ENCODE measurements at places on chromosomes 7 and 10.

GRCh38 chr10:62817766-62818425, 1.7 kb upstream of the EGR2 start:
- peak; percentile 90 for DNase-seq

DNA sequence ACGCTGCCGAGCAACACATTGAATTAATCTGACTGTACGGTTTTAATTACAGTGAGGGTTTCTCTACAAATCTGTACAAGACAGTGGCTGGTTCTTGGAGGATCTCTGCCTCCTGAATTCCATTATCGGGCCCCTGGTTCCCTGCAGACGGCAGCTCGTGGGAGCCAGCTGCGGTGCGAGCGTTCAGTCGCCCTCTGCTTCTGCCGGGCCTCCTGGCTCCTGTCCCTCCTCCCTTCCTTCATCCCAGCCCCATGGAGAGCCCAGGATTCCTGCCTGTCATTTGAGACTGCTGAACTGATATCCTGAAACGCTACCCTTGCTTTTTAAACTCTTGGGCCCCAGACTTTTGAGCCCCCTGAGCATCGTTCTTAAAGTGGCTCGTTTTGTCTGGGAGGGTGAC, 6.6 kb upstream of the DLX6 start:
- DNase-seq, result no peak

GRCh38 chr7:111093496-111093895, 2.6 kb downstream of the LRRN3 start:
- DNase-seq, result no peak

GRCh38 chr7:159102681-159103381, 41.8 kb downstream of the VIPR2 start:
- no peak for DNase-seq

- DNase-seq, result no peak
Observed at GRCh38 chr10:128693493-128694131, 567.4 kb upstream of the MKI67 start.

DNA sequence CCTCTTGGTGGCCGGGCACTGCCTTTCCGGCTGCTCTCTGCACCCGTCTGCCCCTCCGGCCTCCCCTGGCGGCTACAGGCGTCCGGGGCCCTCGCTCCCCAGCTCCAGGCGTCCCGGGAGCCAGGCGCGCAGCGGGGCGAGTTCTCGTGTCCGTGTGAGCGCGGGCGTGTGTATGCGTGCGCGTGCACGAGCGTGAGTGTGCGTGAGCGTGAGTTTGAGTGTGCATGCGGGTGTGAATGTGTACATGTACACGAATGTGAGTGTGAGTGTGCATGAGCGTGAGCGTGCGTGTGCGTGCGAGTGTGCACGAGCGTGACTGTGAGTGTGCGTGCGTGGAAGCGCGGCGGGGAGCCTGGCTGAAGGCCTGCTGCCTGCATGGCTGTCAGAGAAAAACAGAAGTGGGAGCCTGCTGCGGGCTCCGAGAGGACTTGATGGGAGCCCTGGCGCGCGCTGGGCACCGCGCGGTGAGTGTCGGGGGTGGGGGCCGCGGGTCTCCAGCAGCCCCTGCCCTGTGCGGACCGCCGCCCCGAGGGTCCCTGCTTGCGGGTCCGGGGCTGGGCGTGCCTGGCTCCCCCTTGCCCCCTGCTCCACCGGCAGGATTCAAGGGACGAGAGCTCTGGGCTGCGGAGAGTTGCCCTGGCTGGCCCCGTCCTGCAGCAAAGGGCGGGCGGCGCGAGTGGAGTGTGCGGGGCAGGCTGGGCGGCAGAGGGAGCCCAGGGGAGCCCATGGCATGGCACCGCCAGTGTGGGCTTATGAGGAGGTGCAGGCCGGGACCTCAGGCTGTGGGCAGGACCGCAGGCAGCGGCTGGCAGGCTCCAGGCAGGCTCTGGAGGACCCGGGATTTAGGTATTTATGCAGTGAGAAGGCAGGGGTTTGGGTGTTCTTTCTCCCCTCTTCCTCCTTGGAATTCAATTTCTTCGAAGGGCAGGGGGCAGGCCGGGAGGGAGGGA, 75.8 kb upstream of the EN2 start:
- DNase-seq, result no peak

GRCh38 chr7:39589323-39590111, 23.3 kb downstream of the YAE1 start:
- DNase-seq, result peak; percentile 71

DNA sequence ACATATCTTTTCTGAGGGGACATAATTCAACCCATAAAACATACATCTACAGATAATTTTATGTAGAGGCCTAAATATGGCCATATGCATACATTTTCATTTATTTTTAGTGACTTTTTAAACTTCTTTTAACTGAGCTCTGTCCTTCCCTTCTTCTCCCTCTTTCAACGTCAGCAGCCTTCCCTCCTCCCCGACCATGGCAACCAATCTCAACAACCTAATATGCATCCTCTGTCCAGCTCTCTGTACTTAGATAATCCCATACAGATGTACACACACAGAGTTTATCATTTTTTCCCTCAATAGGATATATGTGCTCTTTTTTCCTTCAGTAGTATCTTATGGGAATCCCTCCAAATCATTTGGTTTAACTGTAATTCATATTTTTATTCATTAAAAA, 94.3 kb downstream of the CCDC71L start:
- DNase-seq, result no peak

GRCh38 chr10:62666275-62666674, 138.2 kb upstream of the ADO start:
- no peak for DNase-seq

DNA sequence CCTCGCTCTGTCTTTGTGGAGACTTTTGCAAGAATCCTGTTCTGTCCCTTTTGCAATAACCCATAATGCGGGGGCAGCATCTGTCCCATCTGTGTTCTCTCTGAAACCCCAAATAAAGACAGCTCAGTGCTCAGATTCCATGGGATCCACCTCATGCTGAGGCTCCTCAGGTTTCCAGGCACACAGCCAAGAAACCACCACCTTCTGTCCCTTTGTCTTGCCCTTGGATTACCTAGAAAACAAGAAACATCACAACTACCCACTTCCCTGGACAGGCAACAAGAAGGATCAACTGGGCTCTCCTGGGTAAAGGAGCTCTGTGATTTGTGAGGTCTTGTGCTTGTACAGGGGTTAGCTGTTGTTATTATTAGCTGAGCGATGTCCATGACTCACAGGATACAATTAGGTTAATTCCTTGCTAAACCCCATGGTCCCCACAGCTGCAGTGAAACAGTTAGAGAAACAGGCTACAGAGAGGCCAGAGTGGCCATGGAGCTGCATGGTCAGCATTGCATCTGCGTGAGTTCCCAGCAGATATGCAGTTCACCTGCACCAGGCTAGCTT, 50.2 kb downstream of the CXCL12 start:
- DNase-seq, result peak; percentile 9

DNA sequence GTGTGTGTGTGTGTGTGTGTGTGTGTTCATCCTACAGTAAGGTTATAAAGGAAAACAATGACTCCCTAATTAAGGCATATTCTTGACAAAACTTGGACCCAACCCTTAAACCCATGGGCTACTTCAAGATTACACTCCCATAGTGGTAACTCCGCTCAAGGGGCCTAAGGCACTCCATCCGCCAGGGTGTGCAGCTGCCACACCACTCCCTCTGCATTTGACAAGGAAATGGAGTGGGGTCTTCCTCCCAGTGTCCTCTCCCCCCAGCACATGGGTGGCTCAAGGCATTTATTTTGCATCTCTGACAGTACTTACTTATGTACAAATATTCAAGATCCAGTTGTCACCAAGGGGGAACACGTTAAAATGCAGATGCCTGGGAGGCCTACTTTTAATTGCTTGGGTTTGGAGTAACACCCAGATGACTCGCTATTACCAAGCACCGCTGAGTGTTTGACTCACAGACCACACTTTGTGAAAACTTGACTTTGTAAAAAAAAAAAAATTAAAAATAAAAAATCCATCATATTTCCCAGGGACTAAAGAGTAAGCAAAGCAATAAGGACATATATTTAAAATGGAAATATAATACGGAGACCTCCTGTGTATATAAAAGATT, 53.0 kb upstream of the AGR3 start:
- no peak for DNase-seq

DNA sequence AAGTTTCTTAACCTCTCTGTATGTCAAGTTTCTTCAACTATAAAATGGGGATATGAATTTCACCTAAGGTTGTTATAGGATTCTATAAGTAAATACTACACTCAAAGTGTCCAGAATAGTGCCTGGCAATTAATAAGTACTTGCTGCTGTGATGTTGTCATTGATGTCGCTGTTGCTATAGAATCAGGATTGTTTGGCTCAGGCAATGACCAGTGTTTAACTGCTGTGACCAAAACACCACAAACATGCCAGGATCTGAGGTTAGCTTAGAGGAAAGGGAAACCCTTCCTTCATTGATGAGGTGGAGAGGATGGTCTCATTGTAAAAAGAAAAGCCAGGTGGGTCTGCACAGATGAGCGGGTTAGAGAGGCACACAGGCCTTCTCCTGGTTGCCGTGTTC, 223.1 kb upstream of the INHBA start:
- DNase-seq, result no peak

DNA sequence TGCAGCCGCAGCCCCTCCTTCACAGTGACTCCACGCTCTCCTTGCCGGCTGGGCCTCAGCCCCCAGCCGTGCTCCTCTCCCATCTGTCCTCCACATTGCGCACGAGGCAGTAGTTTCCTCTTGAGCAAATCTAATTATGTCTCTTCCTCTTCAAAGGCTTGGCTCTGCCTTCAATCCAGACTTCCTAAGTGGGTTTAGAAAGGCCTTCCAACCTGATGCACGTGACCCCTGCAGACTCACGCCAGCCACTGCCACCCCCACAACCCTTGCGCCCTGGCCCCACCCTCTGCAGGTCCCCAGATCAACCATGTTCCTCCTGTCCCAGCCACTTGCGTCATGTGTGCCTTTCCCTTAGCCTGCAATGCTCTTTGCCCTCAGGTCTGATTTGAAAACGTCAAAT, 75.0 kb upstream of the ADAM12 start:
- DNase-seq, result no peak

- no peak for DNase-seq
Observed at GRCh38 chr10:35378541-35379210, 42.4 kb downstream of the CCNY start.

GRCh38 chr10:11050301-11051287, 32.9 kb downstream of the CELF2 start:
- DNase-seq, result no peak

- DNase-seq, result no peak
Observed at GRCh38 chr10:110036640-110037039, 28.9 kb downstream of the ADD3 start.

DNA sequence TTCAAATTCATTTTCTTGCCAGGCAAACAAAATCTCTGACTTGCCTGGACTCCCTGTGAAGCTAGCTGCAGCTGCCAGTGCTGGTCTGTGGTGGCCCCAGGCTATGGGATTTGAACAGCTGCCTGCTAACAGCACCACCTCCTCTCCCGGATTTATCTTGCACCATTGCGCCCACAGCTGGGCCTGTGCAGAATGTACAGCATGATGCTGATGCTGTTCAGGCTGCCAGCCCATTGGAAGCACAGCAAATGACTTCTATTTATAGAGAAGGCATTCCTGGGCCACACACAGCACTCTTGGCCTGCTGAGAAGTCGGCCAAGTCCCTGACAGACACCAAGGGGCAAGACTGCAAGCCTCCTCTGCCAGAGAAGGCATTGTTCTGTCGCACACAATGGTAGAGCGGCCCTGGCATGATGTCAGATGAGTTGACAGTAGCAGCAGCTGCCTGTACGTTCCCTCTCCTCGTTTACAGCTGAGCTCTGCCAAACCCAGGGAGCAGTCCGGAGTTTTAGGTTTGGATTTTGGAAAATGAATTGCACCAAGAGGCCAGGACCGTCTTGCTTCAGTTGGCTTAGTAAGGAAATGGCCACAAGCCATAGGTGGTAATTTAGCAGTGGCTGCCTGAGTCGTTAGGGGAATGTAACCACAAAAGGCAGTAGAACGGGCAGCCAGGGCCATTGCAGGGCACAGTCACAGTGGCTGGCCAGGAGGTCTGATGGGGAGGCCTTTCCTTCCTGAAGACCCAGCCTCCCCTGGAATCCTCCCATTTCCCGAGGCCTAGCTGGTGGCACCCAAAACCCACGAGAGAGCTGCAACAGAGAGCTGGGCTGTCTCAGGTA, 38.5 kb downstream of the MTURN start:
- no peak for DNase-seq

DNA sequence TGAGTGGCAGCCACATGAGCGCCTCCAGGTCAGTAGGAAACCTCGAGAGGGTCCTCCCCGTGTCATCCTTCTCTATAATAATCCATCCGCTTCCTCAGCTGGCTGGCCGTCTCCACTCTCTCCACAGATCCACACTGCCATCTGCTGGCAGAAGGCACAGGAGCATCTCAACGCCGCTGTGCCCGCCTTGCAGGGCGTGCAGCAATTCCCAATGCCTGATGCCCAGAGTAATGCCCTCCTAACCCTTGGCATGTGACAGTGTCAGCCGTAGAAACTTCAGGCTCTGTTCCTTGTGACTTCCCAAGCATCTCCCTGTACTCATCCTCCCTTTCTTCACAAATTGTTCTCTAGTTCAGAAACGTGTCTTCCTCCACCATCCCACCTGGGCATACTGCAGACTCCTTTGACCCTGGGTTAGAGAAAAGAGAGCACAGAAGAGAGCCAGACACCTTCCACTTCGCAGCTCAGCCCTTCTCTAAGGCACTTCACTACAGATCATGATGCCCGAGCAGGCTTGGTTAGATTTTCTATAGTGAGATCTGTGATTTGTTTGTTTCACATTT, 70.8 kb downstream of the XPNPEP1 start:
- DNase-seq, result peak; percentile 88

DNA sequence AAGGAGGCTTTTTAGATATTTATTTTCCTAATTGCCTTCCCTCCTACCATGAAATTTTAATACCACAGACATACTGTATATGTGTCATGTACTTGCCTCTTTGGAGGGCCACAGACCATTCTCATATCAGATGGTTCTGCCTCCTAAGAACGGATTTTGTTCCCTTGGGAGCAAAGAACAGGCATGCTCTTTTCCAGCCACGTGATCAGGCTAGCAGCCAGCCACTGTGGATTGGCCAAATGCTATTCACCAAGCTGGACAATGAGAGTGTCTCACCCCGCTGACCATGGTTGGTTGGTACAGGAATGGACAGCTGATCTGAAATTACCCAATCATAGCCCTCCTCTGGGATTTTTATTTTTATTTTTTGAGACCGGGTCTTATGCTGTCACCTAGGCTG, 21.5 kb upstream of the CRHR2 start:
- DNase-seq, result no peak

- no peak for DNase-seq
Observed at GRCh38 chr10:117266400-117266799, 25.5 kb downstream of the SLC18A2 start.

DNA sequence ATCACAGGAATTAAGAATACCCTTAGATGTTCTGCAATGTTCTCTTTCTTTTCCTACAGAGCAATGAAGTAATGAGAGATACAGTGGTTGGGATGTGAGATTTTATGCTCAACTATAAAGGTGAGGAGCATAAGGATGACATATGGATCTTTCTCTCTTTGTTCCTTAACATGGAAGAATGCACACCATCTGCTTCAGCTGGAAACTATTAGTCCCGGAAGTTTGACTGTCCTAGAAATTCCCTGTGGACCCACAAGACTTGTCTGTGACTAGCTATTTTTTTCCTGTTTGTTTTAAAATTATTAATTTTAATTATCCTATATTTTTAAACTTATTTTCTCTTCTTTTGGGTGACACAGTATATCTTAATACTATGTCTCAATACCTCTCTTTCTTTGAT, 80.2 kb downstream of the DKK1 start:
- no peak for DNase-seq
